CD14-positive monocyte (primary cell): ENCODE measurements at places on chromosomes 4 and X.

DNA sequence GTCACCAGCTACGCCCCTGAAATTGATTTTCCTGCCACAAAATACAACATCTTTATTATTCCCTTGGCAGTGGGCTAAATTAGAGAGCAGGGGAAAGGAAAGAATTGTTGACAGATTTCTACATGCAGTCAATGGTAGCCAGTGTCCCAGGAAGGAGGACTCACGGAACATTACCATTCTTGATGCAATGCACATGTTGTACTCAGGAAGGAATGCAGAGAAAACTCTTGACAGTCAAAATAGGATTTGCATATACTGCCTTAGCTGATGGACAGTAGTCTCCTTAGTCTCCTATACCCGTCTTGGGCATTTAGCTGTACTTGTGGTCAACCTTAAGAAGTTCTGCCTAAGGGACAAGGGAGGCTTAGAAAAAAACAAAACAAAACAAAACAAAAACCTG is 158.0 kb upstream of the GYPA start:
- no peak for DNase-seq

DNA sequence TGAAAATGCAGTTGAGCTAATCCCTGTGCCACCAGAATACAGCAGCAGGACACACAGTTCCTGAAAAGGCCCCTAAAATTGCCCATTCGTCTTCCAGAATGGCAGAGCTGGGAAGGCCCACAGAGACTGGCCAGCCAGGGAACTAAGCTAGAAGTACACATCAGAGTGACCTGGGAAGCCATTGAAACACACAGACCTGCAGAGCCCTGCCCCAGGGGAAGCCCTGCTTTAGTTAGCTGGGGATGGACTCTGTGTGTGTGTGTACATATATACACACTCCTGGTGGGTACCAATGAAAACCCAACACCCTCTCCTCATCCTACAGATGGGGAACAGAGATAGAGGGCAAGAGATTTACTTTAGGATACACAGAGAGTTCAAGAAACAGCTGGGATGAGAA is 227.7 kb downstream of the HS6ST2 start:
- no peak for DNase-seq

DNA sequence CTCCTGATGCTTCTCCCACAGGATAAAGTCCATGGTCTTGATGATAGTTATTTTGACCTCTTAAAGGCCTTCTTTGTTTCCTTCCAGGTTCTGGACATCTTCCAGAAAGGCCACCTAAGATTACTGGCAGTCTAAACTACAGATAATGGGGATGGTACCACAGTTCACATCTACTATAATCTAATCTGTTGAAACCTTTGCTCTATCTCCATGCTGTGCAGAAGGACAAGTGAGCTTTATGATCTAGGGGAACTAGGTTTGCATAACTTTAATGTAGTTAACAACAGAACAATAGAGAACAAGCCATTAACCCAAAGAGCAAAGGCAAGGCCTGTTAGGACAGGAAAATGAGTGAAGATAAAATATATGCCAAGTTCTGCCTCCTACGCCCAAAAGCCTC is 103.9 kb upstream of the KLHL13 start:
- DNase-seq, result no peak

DNA sequence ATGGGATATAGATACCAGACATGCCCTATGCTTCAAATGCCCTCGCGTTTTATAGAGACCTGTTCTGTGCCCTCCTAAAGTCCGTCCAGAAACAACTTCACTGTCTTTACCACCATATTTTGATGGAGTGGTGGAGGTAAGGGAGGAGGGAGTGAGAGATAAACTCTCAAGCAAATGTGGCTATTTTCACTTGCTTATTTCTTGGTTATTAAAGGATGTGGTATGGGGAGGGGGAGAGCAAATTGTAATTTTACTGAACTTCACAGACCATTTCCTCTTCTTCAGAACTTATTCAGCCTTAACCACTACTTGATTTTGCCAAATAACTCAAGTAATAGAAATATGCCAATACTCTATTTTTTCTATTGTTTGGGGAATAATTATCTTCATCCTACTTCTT is 31.5 kb downstream of the GPR174 start:
- no peak for DNase-seq

- no peak for DNase-seq
Measured at GRCh38 chr4:87382116-87382515, 8.9 kb downstream of the HSD17B11 start.

DNA sequence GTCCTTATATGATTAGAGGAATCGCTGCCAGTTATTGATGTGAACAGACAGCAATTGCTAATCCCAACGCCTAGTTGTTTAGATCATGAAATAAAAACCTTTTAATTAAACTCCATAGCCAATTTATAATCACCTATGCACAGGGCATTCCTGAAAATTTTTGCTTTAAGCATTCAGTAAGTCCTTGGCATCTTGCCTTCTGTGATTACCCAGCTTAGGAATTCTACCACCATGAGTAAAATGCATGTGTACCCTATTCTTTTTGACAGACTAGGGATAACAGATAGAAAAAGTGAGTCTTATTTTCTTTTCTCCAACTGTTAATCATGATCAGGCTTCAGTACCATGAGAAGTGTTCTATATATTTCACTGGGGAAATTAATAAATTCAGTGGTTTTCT is 995.3 kb upstream of the GRIA3 start:
- DNase-seq, result no peak

DNA sequence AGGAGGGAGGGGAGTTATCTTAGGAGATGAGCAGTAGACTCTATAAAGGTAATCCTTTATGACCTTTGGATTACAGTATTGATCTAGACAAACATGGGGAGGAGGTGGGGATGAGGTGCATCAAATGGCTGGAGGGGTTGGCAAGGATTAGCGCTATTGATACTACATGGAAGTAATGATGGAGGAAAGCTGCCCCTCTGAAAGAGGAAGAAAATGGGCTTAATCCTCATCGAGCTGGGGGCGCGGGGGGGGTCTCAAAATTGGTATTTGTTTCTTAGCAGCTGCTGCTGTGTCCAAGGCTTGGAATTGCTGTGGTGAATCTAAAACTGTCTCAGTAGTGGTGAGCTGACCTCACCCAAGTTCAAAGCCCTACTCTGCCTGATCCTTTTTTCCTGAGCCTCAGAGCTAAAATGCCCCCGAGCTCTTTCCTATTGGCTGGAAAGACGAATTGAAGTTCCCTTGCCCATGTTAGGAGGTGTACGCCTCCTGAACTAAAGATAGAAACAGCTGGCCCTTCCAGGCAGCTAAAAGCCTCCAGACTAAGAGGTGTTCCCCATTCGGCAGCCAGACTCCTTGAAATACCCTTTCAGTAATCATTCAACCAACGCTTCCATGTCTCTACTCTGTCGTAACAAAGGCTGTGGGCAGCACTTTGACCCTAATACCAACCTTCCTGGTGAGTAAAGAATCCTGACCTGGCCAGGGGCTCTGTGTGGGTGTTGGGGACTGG is at the start of gene ITGB1BP2:
Gene ITGB1BP2, plus strand, starts transcription at position 556 of the 730 bp plus-strand sequence. Its CDS starts 57 bp downstream, at position 613.
- DNase-seq, result no peak

- no peak for DNase-seq
Measured at GRCh38 chrX:97479106-97479890, 595.6 kb downstream of the RPA4 start.

GRCh38 chr4:172042714-172043114 is 229.5 kb downstream of the GALNTL6 start:
- no peak for DNase-seq

DNA sequence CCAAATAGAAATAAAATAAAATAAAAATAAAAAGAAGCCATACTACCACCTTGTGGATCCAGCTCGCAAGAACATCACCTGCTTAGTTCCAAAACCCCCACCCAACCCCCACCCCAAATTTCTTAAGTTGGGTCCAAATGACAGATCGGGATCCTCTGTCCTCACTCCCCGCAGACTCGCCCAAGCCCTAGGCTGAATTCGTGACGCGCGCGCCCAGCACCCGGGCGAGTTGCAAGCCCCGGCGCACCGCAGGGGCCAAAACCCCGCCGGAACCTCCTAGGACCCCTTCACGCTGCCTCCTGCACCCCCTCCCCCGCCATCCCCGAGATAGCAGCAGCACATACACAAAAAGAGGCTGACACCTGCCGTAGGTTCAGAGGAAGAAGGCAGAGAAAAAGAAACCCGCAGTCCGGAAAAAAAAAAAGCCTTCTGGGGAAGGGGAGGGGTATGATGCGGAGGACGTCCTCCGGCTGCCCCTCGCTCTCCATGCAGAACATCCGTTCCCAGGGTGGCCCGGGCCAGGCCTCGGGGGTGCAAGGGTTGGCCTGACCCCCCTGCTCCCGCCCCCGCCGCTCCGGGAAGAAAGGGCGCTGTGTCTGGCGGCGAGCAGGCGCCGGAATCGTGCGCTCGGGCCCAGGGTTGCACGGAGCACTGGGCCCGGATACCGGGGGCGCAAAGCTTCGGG is 2.6 kb downstream of the NLGN4X start:
- no peak for DNase-seq

- DNase-seq, result peak; percentile 56
Measured at GRCh38 chr4:139767168-139767567, 101.5 kb downstream of the MGST2 start.
